Choroid plexus epithelial cell (primary cell): ENCODE measurements at places on chromosomes 5 and 9.

DNA sequence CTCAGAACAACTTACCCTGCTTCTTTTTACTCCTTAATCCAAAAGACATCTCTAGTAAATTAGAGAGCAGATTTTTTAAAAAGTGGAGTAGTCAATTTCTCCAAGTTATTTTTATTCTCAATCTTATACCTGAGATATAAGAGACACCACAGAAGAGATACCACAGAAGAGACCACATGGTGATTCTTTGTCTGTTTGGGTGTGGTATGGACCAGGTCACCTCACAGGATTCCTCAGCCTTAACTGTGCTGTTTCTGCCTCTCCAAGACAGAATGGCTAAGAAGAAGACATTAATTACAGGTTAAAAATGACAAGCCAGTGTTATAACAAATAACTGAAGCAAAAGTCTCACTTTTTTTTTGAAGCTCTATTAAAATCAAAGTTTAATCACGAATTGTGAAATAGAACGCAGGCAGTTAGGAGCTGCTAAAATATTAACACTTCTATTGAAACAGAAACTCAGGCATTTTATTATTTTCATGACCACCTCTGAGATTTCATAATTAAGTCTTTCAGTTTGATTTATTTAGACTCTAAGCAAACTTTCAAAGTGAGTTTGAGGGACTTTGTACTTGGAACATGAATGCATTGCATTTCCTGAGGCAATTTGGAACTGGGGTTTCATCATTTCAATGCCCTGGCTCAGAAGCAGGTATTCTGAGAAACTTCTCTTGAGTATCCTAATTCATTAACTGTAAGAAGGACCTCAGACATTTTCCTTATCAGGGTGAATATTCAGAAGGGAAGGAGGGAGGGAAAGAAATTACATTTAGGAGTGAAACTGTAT, 280.7 kb downstream of the KCTD16 start:
- DNase-seq = no peak

DNA sequence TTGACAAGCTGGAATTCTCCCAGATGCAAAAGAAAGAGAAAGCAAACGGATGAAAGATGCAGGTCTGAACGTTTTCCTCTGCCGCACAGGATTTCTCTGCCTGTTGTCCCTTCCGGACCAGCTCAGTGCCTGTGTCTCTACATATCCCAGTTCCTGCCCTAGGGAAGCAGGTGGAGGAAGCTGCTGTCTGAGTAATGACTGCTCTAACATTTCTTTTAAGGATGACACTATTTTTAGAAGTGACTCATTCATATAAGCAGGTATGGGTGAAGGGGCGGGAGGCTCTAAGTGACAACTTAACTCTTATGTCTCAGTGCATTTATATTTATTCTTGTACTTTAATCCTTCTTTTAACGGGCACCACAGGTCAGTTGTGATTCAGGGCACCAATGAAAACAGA, 128.8 kb downstream of the SLC24A2 start:
- no peak for DNase-seq

GRCh38 chr9:94639999-94640376, 670 bp upstream of the FBP1 start:
- no peak for DNase-seq

- DNase-seq = no peak
Measured at GRCh38 chr5:147512659-147513379, 3.0 kb upstream of the DPYSL3 start.

DNA sequence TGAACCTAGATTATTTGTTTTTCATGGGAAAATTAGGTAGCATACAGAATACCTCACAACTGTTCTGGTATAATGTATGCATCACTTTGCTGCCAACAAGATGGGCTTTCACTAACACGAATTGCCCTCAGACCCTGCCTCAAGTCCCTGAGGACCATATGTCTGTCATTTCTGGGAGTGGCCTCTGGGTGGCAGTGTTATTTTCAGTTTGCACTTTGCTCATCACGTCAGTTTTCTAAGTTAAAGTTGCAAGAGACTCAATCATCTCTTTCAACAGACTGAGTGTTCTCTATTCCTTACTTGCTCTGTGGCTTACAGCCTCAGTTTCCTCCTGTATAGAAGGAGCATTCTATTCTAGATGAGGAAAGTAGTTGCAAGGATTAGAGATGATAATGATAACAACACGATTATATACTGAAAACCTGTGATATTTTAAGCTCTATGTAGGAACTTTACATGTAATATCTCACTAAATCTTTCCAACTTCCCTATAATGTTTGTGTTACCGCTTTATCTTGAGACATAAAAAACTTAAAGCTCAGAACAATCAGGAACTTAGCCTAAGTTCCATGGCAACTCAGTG, 55.7 kb downstream of the TSSK1B start:
- peak; percentile 81 for DNase-seq

DNA sequence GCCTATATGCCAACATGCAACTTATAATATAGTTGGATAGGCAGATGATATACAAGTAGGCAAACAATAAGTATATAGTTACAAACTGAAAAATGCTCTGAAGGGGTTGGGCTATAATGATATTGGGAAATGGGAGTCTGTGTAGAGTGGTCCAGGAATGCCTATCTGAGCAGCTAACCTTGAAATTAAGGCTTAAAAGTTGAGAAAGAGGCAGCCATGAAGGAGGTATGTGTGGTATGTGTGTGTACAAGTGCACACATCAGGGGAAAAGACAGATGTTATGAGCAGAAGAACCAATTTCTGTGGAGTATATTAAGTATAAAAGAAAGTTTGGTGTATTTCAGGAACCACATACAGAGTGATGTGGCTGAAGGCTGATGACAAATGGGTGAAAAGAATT, 154.9 kb upstream of the PAPPA start:
- peak; percentile 79 for DNase-seq

DNA sequence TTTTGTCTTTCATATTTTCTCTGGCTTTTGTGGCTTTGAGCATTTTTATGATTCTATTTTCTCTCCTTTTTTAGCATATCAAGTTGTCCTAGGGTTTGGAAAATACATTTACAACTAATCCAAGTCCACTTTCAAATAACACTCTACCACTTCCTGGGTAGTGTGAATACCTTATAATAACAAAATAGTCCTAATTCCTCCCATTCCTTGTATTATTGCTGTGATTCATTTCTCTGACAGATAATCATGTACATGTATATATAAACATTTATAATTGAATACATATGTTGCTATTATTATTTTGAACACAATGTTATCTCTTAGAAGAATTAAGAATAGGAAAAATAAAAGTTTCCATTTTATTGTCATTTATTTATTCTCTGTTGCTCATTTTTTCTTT, 14.9 kb upstream of the ADAM19 start:
- DNase-seq = no peak
